Progenitor cell of endocrine pancreas (in vitro differentiated cells): ENCODE measurements at places on chromosomes 5 and 9. TPM values are rescaled to one million over a fixed set of nuclear protein-coding genes. Genes with fewer than 3 reads are reported as not detected.

DNA sequence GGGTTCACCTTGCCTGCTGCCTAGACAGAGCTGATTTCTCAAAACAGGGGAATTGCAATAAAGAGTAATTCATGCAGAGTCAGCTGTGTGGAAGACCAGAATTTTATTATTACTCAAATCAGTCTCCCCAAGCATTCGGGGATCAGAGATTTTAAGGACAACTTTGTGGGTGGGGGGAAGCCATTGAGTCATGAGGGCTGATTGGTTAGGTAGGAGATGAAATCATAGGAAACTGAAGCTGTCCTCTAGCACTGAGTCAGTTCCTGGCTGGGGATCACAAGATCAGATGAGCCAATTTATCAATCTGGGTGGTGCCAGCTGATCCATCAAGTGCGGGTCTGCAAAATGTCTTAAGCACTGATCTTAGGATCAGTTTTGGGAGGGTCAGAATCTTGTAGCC lies 159.1 kb upstream of the MAP1B start:
- no peak for DNase-seq

Gene SKIC3
- 84.2 and 86.1 TPM in 2 replicates for total RNA-seq

GRCh38 chr9:99359336-99359735 lies 137.3 kb downstream of the SEC61B start:
- no peak for DNase-seq

- no peak for DNase-seq
Observed at GRCh38 chr5:30866142-30866541, 327.3 kb upstream of the CDH6 start.

Gene ADRA1B
- 0.57 and 0.71 TPM in 2 replicates for total RNA-seq

Gene TNFSF15
- 2.1 and 2.3 TPM in 2 replicates for total RNA-seq

DNA sequence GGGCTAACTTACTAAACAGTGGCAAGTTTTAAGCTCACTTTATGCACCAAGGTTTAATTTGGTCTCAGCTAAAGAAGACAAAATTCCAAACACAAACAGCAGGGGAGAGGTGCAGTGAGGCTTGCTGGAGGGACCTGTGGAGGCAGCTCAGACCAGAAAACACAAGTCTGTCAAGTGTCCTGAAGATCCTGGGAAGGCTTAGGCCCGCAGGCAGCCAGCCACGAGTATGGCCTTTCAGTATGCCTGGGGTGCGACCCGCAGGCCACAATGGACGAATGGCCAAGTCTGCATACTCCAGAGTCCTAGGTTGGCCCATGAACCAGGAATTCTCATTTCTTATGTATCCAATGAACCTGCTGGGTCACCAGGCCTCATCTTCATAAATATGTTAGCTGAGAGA lies 9.3 kb downstream of the CCNI2 start:
- no peak for DNase-seq
